ENCODE measurements at places on chromosomes 2 and 18.

DNA sequence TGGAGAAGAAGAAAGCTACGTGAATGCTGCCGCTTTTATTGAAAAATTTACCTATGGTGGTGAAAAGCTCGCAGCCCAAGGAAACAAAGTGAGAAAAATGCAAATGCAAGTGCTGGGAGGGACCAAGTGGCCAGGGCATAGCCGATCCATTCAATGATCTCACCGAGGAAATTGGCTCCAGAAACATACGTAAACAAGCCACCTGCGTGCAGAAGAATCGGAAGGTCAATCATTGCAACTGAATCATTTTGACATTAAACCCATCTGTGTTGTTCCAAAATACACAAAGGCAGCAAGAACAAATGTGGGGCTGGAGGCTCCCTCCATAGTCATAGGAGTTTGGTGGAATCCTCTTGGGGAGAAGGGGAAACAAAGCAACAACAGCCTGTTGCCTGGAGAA is 51.5 kb downstream of the SRD5A2 start:
- DNase-seq: no peak

GRCh38 chr2:240241572-240241971 is 101.1 kb upstream of the OTOS start:
- no peak for DNase-seq

GRCh38 chr2:233418761-233419546 is 64.7 kb downstream of the DGKD start:
- DNase-seq: no peak

GRCh38 chr2:127029350-127030051 is 77.5 kb downstream of the BIN1 start:
- DNase-seq: no peak

DNA sequence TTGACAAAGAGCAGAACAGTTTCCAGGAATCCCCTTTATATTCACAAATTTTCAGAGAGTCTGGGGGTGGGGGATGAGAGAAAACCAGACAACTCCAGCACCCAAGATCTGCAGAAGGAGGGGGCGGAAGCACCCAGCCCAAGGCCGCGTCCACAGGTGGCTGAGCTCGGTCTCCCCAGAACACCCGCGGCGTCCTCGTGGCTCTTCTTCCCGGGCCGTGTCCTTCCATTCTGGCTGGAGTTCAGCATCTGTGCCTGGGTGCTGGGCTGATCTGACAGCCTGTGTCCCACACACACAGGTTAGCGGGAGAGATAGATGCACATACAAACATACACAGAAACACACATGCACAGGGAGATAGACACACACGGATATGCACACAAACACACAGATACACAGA is 455.8 kb upstream of the SALL3 start:
- no peak for DNase-seq

DNA sequence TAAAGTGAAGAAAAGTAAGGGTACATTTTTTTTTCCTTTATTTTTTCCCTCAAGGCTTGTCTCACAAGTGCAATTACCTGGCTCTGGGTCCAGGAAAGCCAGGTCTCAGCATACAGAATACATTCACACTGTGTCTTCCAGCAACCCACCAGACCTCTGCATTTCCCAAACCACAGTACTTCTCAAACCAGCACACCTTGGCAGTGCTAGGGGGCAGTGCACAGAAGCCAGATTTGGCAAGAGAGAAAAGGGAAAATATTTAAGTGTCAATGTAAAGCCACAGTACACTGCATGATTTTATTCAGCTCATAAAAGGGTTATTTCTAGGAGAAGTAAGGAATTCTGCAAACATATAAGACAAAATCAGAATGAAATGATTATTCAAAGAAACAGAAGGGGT is 172.8 kb downstream of the NRXN1 start:
- no peak for DNase-seq

- no peak for DNase-seq
Observed at GRCh38 chr2:18395555-18395954, 164.9 kb downstream of the RDH14 start.

All from activated CD4-positive, alpha-beta T cell treated with anti-CD3 and anti-CD28 coated beads for 24 hours (primary cell).